ENCODE measurements at places on chromosomes 3 and 15.

DNA sequence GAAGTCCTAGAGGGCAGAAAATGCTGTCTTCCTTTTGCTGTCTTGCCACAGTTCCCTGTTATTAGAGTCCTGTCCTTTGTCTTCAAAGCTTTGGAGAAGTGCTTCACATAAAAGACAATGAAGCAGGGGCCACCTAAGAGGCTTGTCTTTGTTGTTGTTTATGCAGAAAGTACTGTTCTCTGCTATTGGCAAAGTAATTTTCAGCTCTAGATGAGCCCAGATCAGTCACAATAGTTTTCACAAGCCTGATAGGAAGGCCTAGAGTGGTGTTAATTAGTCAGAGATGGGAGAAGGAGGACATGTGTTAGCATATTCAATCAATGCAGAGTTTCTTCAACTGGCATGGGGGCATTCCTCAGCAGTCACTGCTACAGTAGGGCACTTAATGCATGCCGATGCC is 300.0 kb downstream of the PTPRG start:
- DNase-seq = no peak

GRCh38 chr3:43843386-43843785 is 152.6 kb downstream of the ABHD5 start:
- DNase-seq = no peak

DNA sequence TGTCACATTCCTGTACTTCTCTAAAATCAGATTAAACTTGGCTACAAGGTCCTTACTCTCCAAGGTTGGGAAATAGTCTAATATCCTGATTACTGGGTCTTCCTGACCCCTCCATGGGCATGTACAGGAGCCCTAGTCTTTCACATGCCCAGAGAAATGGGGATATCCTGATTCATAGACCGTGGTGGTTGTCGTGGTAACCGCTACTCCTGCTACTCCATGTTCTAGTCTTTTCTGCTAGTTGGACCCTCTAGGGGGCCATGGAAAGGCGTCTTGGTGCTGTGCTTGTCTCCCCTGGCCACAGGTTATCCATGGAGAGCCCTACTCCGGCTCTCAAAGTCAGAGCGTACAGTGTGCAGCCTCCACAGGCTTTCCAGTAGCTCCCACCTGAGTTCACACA is 13.1 kb upstream of the ZBTB38 start:
- DNase-seq = no peak

DNA sequence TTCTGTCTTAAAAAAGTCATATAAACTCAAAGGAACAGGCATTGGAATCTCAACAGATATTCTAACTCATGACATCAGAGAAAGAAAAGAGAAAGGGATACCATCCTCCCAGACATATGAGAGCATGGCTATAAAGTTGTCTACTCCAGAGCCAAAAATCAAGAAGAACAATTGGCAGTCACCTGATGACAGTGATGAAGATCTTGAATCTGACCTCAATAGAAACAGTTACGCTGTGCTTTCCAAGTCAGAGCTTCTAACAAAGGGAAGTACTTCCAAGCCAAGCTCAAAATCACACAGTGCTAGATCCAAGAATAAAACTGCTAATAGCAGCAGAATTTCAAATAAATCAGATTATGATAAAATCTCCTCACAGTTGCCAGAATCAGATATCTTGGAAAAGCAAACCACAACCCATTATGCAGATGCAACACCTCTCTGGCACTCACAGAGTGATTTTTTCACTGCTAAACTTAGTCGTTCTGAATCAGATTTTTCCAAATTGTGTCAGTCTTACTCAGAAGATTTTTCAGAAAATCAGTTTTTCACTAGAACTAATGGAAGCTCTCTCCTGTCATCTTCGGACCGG is 35.9 kb downstream of the UNC13C start:
- DNase-seq = no peak

DNA sequence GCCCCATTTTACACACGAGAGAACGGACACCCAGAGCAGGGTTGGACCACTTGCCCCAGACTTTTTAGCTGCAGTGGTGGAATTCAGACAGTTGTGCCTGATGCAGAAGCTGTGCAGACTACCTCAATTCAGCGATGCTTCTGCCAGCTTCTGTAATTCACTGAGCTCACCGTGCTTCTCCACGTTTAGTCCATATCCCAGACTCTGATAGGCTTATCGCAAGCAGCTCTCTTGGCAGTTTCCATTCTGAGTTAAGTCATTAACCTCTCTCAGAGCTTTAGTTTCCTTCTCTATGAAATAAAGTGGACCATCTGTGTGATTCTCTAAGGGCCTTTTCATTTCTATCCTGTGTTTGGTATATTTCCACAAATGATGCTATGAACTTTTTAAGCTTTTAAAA is 37.1 kb downstream of the ABHD17C start:
- DNase-seq = no peak

GRCh38 chr3:145716519-145716918 is 444.5 kb downstream of the PLOD2 start:
- DNase-seq = no peak

- no peak for DNase-seq
Measured at GRCh38 chr3:120762615-120763014, 20.1 kb downstream of the GTF2E1 start.
